ENCODE measurements at places on chromosomes 3 and 15.

DNA sequence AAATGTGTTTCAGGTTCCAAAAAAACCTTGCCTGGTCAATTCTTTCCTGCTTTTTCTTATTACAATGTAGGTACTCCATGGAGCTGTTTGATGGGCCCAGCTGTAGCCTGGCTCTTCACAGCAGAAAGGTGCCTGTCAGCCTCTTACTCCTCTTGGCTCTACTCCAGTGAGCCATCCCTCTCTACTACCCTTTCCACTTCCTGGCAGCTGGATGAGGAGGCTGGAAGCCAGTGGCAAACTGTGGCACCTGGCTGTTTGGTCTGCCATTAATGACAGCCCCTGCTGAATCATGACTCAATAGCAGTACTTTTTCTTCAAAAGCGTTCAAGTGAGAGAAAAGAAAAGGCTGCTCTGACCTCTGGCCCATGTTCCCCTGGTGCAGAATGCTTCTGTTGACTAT, 618.1 kb downstream of the PYDC2 start:
- H3K4me3 ChIP-seq = no peak overlapping the region
- no peak for DNase-seq
- H3K4me1 ChIP-seq = no peaks in the 10 kb centered on the region
- H3K27me3 ChIP-seq = peaks cover 6% of the 10 kb centered on the region
- H3K27ac ChIP-seq = no peak overlapping the region

DNA sequence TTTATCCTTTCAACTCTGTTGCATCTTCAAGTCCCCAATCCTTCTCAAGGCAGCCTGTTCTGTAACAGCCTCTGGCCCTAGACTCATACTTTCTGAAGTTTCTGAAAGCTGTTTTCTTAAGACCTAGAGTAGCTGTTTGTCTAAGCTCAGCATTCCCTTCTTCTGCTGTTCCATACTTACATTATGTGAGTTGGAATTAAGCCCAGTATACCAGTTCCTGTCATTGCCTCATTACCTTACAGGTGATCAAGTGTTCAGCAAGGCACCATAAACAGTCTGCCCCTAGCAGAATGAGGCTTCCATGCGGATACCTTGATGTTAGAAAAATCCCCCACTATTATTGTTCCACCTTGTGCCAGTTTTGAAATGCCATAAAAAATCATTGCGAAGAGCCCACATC, 180.6 kb downstream of the PLCL2 start:
- H3K4me3 ChIP-seq = no peak overlapping the region
- no peaks in the 10 kb centered on the region for H3K27me3 ChIP-seq
- DNase-seq = no peak

GRCh38 chr3:194575484-194576210, 57.6 kb downstream of the TMEM44 start:
- H3K4me3 ChIP-seq = no peak overlapping the region
- H3K4me1 ChIP-seq = peaks cover 2% of the 10 kb centered on the region
- H3K27ac ChIP-seq = peak overlapping the region; percentile 20
- H3K27me3 ChIP-seq = peaks cover 18% of the 10 kb centered on the region

DNA sequence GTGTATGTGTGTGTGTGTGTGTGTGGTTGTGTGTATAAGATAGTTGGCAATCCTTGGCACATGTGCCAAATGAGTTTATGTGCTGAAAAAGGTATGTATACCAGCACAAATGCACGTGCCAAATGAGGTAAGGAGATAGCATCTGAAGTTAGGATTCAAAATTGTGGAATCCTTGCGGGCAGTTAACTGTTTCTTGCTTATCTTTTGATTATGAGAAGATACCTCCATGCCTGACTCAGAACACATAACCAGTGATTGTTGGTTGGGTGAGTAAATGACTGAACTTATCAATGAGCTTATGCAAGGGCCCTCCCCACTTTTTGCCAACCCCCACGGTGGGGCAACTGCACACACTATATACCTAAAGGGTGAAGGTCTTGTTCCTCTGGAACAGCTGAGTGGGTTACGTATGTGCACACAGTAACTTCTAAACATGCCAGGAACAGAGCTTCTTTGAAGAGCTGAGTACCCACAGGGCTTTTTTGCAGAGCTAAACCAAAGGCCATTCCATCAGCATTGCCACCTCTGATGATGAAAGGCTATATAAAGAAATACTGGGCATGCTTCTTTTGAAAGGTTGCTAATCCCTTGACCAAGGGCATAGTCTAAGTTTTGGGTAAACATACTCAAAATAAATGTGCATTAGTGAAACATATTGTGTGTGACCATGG, 60.1 kb downstream of the MEIS2 start:
- DNase-seq = no peak
- H3K27ac ChIP-seq = no peak overlapping the region
- H3K36me3 ChIP-seq = no peaks in the 10 kb centered on the region
- peaks cover 2% of the 10 kb centered on the region for H3K27me3 ChIP-seq
- no peak overlapping the region for H3K4me3 ChIP-seq

DNA sequence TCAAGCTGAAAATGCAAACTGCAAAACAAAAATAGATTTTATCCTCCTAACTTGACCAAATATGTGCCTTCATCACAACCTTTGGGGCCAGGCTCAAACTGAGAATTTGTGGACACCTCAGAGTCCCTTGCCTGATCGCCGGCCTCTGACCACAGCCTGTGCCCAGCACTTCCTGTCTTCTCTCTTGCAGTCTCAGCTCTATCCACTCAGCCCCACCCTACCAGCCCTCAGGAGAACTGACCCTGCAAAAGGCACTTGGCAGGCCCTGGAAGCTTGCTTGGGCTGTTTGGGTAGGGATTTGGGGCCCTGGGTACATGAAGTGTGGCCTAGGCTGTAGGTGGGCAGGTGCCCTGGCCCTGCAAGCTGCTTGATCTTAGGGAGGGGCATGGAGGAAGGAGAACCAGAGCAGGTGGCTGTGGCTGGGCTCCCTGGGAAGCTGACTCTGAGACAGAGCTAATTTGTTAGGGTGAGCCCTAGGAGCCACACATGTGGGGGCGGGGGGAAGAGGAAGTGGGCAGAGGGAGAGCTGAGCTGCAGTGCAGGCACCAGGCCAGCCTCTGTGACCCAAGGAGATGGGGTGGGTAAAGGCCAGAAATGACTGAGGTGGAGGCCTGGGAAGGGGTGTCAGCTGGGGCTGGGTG, 8.6 kb downstream of the CLEC3B start:
- peaks cover 13% of the 10 kb centered on the region for H3K27me3 ChIP-seq
- peaks cover 18% of the 10 kb centered on the region for H3K4me1 ChIP-seq
- H3K27ac ChIP-seq = peak overlapping the region; percentile 25
- DNase-seq = no peak

DNA sequence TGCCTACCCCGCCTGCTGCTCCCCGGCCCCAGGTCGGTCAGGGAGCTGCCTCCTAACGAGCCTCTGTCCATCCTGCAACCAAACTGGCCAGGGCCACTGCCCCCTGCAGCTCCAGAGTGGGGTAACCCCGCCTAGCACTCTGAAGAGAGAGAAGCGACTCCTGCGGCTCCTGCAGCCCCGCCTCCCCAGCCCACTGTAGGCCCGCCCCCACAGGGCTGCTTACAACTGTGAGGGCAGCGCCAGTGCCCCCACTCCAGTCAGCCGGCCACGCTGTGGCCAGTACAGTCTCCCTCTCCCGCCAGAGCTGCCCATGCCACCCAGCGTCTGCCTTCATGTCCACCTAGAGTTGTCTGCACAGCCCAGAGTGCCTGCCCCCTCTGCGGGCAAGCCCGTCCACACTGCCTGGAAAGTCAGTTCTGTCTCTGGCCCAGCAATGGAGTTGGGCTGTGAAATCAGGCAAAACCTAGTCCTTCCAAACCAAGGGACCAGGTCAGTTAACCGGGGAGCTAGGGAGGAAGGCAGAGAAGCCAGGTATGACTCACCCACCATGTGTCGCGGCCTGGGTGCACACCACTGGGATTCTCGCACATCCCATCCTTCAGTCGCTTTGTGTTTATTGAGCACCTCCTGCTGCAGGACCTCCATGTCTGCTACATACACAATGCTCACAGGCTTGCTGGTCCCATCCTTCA, 2.4 kb downstream of the UCN2 start:
- no peaks in the 10 kb centered on the region for H3K36me3 ChIP-seq
- peaks cover 13% of the 10 kb centered on the region for H3K4me1 ChIP-seq
- no peaks in the 10 kb centered on the region for H3K27me3 ChIP-seq
- H3K27ac ChIP-seq = no peak overlapping the region

GRCh38 chr3:169594402-169594801, 69.1 kb downstream of the MECOM start:
- H3K27ac ChIP-seq = no peak overlapping the region
- H3K4me1 ChIP-seq = no peaks in the 10 kb centered on the region
- peaks cover 6% of the 10 kb centered on the region for H3K27me3 ChIP-seq
- no peak overlapping the region for H3K4me3 ChIP-seq
- no peak for DNase-seq

DNA sequence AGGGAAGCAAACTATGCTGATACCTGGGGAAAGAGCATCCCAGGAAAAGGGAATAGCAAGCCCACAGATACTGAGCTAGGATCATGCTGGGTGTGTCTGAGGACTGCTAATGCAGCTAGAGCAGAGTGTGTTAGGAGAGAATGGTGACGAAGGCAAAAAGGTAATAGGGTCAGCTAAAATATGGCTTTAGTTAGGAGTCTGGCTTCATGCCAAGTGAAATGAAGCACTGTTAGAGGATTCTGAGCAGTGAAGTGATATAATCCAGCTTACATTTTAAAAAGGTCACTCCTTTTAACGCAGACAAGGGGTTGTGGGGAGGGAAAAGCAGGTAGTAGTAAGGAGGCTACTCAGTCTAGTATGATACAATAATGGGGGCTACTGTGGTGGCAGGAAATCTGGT, 30.4 kb downstream of the SECISBP2L start:
- peaks cover 4% of the 10 kb centered on the region for H3K4me1 ChIP-seq
- no peak for DNase-seq
- H3K4me3 ChIP-seq = no peak overlapping the region

- no peak overlapping the region for H3K27ac ChIP-seq
- DNase-seq = no peak
- no peaks in the 10 kb centered on the region for H3K36me3 ChIP-seq
- H3K4me1 ChIP-seq = peaks cover 48% of the 10 kb centered on the region
Measured at GRCh38 chr3:27630885-27631284, 91.2 kb downstream of the EOMES start.

- no peak for DNase-seq
- no peak overlapping the region for H3K27ac ChIP-seq
- peaks cover 7% of the 10 kb centered on the region for H3K27me3 ChIP-seq
- H3K4me1 ChIP-seq = no peaks in the 10 kb centered on the region
Measured at GRCh38 chr3:170641510-170642236, 55.8 kb upstream of the SLC7A14 start.

DNA sequence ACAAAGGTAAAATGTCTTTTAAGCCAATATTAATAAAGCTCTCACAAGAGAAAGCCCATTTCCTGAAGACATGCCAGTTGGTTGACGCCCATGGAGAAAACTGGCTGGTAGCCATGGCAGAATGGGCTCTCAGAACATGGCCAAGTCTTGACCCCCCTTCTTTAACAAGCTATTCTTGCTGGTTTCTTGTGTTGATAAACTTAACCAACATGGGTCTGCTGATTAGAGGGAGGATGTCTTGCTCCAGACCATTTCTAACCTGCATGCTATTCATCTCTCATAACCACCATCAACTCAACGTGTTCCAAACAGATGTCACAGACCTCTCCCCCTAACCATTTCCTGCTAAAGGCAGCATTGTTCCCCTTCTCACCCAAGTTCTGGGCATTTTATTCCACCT, 25.7 kb downstream of the NTRK3 start:
- no peak for DNase-seq
- no peak overlapping the region for H3K27ac ChIP-seq
- no peaks in the 10 kb centered on the region for H3K4me1 ChIP-seq
- H3K36me3 ChIP-seq = no peaks in the 10 kb centered on the region
- H3K27me3 ChIP-seq = peaks cover 45% of the 10 kb centered on the region

GRCh38 chr3:52119099-52119498, 35.1 kb downstream of the POC1A start:
- no peak for DNase-seq
- no peaks in the 10 kb centered on the region for H3K36me3 ChIP-seq
- H3K27ac ChIP-seq = no peak overlapping the region
- no peaks in the 10 kb centered on the region for H3K4me1 ChIP-seq

- peaks cover 9% of the 10 kb centered on the region for H3K27me3 ChIP-seq
- DNase-seq = peak; percentile 5
- H3K36me3 ChIP-seq = peaks cover 7% of the 10 kb centered on the region
- peak overlapping the region; percentile 93 for H3K4me3 ChIP-seq
- peaks cover 21% of the 10 kb centered on the region for H3K4me1 ChIP-seq
- H3K27ac ChIP-seq = peak overlapping the region; percentile 92
Measured at GRCh38 chr15:48177383-48177765, 721 bp downstream of the MYEF2 start.

DNA sequence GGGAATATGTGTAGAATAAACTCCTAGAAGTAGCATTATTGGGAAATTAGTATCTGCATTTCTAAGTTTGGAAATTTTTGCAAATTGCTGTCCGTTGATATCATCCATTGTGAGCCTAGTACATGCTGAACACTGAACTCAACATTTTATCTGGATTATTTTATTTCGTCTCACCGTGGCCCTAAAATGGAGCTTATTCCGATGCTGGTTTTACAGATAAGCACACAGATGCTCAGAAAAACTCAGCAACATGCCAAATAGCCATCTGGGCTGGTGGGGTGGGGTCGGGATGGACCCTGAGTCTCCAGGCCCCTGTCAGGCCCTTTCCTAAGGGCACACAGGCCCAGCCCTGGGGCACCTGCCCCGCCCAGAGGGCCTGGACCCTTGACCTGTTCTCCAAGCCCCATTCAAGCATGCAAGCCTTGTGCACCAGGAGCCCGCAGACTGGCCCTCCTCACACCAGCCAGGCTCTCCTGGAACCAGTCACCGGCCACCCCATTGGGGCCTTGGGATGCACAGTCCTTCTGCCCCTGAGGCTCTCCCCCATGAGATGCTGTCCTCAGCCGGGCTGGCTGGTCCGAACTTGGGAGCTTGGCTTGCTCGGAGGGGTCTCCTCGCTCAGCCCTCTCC, 20.7 kb upstream of the KLF13 start:
- H3K4me1 ChIP-seq = peaks cover 65% of the 10 kb centered on the region
- H3K27me3 ChIP-seq = peaks cover 2% of the 10 kb centered on the region
- no peak overlapping the region for H3K4me3 ChIP-seq
- no peak for DNase-seq
- no peak overlapping the region for H3K27ac ChIP-seq
- H3K36me3 ChIP-seq = no peaks in the 10 kb centered on the region

DNA sequence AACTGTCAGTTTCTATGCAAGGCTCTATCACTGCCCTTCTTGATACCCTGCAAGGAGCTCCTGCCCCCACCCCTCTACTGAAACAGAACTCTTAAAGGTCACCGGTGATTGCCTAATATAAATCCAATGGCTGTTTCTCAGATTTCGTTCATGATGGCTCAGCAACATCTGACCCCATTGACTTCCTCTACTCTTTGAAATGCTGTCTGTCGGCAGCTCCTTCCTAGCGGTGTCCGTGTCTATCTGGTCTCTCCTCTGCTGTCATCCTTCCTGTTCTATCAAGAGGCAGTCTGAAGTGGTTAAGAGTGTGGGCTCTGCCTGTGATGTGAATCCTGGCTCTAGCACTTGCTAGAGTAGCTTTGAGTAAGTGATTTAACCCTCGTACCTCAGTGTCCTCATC, 5.5 kb downstream of the TMEM266 start:
- no peaks in the 10 kb centered on the region for H3K36me3 ChIP-seq
- no peak overlapping the region for H3K4me3 ChIP-seq
- no peak for DNase-seq
- H3K4me1 ChIP-seq = peaks cover 13% of the 10 kb centered on the region
- H3K27me3 ChIP-seq = peaks cover 43% of the 10 kb centered on the region

GRCh38 chr15:76791511-76791910, 113.6 kb downstream of the SCAPER start:
- no peak overlapping the region for H3K4me3 ChIP-seq
- no peaks in the 10 kb centered on the region for H3K27me3 ChIP-seq
- H3K27ac ChIP-seq = no peak overlapping the region
- no peak for DNase-seq

GRCh38 chr15:95883064-95883463, 447.4 kb upstream of the NR2F2 start:
- H3K4me1 ChIP-seq = peaks cover 10% of the 10 kb centered on the region
- H3K27ac ChIP-seq = no peak overlapping the region
- DNase-seq = no peak
- H3K27me3 ChIP-seq = no peaks in the 10 kb centered on the region
- H3K36me3 ChIP-seq = no peaks in the 10 kb centered on the region
- H3K4me3 ChIP-seq = no peak overlapping the region
